ENCODE measurements at places on chromosomes 2 and 18. TPM values are rescaled to one million over a fixed set of nuclear protein-coding genes. Genes with fewer than 3 reads are reported as not detected.
A peak's percentile ranks its signal among the peaks of the same experiment; 100 is the strongest.

DNA sequence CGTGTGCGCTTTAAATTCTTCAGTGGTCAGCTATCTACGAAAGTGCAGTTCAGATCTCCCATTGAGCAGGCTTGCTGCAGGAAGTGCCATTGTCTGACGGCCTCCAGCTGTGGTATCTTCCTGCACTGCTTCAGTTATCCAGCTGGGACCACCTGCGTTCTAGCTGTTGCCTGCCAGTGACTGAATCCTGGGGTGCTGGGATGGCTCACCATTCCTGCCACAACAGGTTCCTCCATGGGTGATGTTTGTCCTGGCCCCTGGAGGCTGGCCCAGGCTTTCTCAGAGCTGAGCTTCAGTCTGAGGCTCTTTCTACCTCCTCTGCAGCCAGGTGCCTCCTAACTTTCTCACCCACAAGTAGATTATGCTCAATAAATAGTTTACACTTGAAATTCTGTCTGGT, 498.5 kb upstream of the HS6ST1 start:
- DNase-seq, result no peak

GRCh38 chr2:15313657-15314056, 247.5 kb downstream of the NBAS start:
- peak; percentile 21 for DNase-seq

DNA sequence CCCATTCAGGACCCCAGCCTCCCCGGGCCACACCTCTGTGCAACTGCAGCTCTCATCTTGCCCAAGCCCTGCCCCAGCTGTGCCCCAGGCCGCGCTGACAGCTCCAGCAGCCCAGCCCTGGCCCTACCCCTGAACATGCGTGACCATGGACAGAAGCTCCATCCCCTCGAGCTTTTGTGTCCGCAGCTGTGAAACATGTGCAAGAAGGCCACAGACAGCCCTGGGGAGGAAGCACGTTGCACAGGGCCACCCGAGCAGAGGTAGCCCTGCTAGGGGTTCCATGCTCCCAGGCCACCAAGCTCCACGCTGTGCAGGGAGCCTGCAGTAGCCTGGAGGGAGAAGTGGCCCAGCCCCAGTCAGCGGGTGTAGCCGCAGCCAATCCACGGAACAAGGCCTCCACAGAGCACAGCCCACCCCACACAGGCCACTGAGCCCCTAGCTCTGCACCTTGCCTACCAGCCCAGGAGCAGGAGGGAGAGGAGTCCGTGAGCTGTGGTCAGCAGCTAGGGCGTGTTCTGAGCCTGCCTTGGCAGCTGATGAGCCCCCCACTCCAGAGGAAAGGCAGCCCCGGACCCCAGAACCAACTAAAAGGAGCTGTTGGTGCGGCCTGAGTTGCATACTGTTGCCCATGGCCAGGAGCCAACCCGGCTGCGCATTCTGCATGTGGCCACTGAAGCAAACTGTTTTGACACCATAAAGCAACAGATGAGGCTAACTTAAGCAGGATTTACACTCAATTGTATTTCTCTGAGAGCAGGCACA, 184.0 kb downstream of the SEPTIN10 start:
- no peak for DNase-seq

DNA sequence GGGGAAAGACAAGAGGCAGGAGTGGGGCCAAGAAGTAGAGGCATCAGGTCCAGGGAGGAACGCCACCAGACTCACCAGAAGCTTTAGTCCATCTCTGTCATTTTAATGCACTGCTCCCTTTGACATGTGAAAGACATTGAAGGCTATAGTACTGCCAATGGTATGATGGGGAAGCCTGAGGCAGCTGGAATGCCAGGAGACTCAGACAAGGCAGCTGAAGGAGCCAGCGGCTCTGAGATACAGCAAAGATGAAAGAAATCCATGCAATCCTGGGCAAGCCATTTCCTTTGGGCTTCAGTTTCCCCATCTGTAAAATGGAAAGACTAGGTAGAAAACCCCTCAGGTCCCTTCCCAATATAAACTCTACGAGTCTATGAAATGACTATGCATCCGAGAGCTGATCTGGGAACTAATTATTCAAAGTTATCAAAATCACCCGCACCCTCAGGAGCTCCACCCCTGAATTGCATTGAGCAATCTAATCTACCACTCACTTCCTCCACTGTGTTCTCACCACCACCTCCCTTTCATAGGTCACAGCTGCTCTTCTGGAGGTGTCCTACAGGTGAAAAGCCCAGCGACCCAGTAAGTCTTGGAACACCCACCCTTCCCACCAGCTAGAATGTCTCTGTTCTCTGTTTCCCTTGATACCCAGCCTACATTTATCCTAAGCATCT, 3.1 kb downstream of the CXCR2 start:
- DNase-seq, result no peak

GRCh38 chr18:48202006-48202348, 207.2 kb downstream of the ZBTB7C start:
- DNase-seq, result no peak

DNA sequence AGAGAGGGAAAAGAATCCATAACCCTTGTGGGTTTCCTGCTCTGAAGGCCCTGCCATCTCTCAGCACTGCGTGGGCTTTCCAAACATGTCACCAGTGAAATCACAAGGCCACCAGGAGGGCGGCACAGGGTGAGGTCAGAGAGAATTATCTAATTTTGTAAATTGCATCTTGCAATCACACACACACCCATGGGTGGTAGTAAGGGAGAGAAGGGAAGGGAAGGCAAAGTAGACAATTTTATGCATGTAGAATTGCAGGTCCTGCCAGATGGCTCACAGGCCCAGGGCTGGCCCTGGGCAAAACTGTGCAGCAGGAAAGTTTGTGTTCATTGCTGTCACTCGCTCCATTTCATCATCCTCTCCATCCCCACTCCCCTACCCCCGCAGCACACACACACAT, 21.0 kb upstream of the ZBTB7C start:
- DNase-seq, result no peak

GRCh38 chr2:140893685-140894084, 1237.1 kb downstream of the LRP1B start:
- DNase-seq, result no peak

DNA sequence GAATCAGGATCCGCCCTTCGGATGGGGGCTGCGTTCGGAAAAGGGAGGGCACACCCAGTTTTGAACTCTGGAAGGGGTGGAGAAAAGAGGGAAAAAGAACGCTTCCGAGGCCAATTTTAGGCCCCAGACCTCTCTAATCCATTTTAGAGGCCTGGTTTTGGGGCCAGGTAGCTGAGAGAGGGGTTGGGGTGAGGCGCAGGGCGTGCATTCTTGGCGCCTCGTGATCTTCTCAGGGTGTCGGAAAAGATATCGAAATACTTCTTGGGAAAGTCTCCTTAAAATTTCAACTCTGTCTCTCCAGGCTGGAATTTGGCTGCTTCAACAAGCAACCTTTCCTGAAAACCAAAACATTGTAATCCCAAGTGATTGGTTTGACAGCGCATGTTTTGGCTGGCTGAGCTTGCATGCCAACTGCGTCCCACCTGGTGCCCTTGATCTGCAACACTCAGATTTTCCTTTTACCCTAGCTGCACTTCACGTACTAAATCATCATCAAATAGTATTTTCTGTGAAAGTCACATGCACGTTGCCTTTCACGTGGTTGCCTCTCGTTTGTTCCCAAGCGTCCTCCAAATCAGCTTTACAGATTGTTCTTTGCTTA, 864 bp upstream of the XPO1 start:
- DNase-seq, result peak; percentile 68

The ELOA2 gene
- total RNA-seq, result not detected

DNA sequence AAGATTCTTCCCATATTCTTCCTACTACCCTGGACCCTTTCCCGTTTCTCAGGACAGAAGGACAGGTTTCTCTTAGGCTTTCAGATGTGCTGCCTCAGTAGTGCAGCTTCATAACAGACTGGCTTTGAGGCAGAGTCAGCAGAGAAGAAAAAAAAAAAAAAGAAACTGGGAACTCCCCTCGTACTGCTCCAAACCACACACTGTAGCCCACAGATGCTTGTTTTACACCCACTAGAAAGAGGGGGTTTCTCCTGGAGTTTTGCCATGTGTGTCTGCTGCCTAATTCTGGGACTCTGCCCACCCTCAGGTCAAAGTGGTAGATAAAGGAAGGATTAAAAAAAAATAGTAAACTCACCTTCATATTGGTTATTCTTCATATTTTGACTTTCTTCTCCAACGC, 95.9 kb downstream of the NCOA1 start:
- no peak for DNase-seq

DNA sequence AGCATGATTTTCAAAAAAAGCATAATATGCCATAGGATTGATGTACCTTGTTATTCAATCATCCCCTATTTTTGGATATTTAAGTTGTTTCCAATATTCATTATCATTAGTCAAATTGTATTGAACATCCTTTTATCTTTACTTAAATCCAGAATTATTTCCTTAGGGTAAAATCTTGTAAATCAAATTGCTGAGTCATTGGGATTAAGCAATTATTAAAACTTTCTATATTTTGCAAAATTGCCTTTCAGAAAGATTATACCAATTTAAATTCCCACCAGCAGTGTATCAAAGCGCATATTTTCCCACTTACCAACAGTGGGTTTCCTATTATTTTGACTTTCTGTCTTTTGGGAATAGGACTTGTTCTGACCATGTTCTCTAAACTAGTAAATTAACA, 159.3 kb downstream of the SS18 start:
- no peak for DNase-seq

DNA sequence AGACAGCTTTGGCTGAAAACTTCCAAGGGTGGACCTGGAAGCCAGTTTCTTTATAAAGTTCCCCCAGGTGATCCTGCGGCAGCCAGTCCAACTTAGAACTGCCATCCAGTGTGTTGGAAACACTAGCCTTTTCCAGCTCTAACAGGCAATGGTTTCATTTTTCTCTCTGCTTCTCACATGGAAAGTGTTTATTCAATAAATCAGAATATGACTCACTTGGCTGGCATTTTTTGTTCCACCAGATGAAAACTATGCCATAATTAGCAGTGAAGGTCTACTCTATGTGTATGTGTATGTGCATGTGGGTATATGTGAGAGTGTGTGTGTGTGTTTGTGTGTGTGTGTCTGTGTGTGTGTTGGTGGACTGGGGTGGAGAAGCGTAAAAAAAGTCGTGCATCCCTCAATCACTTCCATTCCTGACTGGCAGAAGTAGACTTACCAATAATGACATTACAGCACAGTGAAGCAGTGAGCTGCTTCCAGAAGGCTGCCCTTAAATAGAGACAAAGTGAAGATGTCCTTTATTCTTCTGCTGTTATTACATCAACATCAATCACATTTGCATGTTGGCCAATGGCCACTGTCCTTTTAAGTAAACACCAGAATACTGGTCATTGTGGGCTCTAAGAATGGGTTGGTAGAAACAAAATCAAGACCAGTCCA, 90.9 kb upstream of the SETBP1 start:
- no peak for DNase-seq

- DNase-seq, result peak; percentile 51
Observed at GRCh38 chr2:152716805-152717227, 445 bp downstream of the PRPF40A start.

- no peak for DNase-seq
Observed at GRCh38 chr2:240816584-240817495, 3.2 kb downstream of the KIF1A start.

- no peak for DNase-seq
Observed at GRCh38 chr2:205739620-205740019, 57.3 kb downstream of the NRP2 start.

DNA sequence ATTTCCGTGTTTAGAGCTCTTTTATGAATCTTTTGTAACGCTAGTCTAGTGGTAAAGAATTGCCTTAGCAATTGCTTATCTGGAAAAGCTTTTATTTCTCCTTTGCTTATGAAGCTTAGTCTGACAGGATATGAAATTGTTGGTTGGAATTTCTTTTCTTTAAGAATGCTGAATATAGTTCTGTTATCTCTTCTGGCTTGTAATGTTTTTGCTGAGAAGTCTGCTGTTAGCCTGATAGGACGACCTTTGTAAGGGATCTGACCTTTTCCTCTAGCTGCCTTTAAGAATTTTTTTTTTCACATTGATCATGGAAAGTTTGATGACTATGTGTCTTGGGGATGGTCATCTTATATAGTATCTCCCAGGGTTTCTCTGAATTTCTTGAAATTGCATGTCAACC, 101.1 kb downstream of the TRABD2A start:
- no peak for DNase-seq

- no peak for DNase-seq
Observed at GRCh38 chr2:67465623-67466022, 68.5 kb downstream of the ETAA1 start.

GRCh38 chr2:183027443-183027842, 10.8 kb downstream of the NCKAP1 start:
- no peak for DNase-seq

The RNF125 gene
- 4.3 TPM for total RNA-seq

DNA sequence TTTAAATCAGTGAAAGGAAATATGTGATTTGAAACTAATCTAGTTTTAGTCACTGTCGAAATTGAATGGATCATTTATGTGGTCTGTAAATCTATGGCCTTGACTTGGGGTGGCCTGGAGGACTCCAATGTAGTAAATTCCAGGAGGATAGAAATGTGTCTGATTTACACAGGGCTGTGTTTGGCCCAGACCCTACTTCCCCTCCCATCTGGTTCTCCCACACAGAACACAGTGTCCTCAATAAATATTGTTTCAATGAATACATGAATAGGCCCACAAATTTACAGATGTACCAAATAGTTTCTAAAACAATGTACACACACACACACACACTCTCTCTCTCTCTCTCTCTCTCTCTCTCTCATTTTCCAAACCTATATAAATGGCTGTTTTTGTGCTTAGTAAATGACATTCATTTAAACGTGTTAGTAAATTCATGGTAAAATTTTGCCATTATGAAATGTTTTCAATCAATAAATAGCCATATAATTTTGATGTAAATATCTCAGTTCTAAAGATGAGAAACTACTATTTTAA, 1.9 kb downstream of the CCDC68 start:
- no peak for DNase-seq

The GEN1 gene
- 7.3 TPM for total RNA-seq

- DNase-seq, result no peak
Observed at GRCh38 chr2:130842770-130843169, 6.1 kb downstream of the ARHGEF4 start.

The KDM3A gene
- total RNA-seq, result 27.2 TPM

DNA sequence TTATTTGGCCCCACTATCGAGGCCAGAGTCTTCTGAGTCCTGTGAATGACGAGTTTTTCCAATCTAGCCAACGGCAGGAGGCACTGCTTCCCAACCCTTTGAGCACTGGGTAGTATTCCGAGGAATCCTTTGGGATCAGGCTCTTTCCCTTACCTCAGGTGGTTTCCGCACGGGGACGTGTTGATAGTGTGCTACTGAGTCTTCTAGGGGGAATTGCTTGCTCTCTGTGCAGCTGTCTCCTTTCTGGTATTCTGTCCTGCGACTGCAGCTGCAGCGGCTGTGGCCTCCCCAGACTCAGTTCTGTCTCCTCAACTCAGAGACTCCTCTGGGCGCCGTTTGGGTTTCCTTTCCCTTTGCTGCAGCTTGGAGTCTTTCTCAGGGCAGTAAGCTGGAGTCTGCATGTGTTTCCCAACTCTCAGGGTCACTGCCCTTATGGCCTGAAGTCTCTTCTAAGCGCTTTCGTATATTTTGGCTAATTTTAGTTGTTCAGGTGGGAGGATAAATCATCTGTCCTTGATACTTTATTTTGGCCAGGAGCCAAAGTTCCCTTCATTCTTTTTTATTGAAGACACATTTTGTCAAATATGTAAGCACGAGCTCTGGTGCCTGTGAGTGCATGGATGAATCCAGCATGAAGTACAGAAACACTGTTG, 118.4 kb downstream of the MAP4K4 start:
- DNase-seq, result no peak

All from dermis blood vessel endothelial cell (primary cell).